ENCODE measurements at places on chromosomes 6 and 20.

DNA sequence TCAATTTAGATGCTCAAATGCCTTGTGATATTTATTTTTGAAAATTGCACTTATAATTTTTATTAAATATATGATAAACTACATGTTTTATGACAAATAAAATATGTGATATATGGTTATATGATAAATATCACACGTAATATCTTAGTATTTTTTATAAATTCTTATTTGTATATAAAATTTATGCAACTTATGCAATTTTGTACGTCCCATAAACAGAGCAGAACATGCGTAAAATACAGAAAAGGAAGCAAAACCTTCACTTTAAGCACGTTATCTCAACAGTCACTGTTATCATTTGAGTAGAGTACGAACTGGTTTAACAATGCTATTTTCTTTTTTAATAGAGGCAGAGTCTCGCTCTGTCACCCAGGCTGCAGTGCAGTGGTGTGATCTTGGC lies 15.7 kb upstream of the ADRM1 start:
- no peak for DNase-seq

DNA sequence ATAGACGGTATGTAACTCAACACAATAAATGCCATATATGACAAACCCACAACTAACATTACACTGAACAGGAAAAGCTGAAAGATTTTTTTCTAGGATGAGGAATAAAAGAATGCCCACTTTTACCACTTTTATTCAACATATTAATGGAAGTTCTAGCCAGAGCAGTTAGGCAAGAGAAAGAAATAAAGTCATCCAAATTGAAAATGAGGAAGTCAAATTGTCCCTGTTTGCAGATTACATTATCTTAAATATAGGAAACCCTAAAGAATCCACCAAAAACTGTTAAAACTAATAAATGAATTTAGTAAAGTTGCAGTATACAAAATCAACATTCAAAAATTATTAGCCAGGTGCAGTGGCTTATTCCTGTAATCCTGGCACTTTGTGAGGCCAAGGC lies 24.6 kb upstream of the ADGB start:
- no peak for DNase-seq

GRCh38 chr6:119483908-119484307 lies 134.3 kb upstream of the MAN1A1 start:
- DNase-seq: no peak

- DNase-seq: no peak
Observed at GRCh38 chr6:124197148-124197547, 393.5 kb downstream of the NKAIN2 start.

Measured in stimulated activated CD8-positive, alpha-beta memory T cell treated with anti-CD3 and anti-CD28 coated beads, Interleukin-7, amount 100 ng/mL, for 1 hour (primary cell).